ENCODE measurements at places on chromosomes 3 and 15.

- no peak for DNase-seq
Observed at GRCh38 chr15:76376816-76377215, 40.2 kb downstream of the ISL2 start.

DNA sequence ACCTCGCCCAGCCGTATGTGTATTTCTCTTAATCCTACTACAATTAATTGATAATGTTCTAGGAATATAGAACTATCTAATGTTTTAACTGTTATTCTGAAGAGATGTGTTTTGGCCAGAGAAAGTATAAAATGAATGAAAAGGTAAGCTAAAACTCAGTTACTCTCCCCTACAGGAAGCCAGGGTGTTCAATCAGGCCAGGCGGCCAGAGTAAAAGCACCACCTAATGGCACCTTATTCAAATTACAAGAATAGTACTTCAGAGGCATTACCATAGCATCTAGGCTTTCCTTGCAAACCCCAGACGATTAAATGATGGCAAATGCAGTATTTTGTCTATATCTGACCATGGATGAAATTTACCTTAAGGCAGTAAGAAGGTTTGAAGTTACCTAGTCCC lies 10.4 kb downstream of the SLC12A8 start:
- DNase-seq = no peak

DNA sequence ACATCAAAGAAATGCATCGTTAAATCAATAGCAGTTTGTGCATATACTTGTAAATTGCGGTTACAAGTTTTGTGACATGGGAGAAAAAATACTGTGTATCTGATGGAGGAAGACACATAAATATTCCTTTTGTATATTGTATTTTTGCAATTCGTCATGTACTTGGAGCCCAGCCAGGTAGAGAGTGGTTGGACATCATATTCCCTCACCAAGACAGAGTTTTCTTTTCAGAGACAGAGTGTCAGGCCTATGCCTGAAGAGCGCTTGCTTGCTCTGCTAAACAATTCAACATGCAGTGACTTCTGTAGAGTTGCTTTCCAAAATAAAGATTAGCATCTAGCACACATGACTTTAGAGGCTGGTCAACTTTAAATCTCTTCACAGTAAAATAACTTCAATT lies 24.8 kb upstream of the MEIS2 start:
- DNase-seq = no peak

DNA sequence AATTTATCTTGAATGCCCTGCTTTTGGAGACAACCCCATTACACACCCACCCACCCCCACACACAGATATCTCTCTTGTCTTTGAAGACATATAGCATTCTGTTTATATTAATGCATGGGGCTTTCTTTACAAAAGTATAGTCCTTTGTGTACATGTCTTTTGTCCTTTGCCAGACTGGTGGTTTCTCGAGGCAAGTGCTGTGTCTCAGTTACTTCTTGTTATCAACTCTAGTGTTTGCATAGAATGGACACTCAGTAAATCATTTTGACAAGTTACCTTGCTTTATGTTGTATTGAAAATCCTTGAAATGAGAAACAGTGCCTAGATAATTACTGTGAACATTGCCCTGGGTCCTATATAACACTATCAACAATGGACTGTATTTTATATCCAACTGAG lies 33.9 kb downstream of the KBTBD8 start:
- DNase-seq = no peak

DNA sequence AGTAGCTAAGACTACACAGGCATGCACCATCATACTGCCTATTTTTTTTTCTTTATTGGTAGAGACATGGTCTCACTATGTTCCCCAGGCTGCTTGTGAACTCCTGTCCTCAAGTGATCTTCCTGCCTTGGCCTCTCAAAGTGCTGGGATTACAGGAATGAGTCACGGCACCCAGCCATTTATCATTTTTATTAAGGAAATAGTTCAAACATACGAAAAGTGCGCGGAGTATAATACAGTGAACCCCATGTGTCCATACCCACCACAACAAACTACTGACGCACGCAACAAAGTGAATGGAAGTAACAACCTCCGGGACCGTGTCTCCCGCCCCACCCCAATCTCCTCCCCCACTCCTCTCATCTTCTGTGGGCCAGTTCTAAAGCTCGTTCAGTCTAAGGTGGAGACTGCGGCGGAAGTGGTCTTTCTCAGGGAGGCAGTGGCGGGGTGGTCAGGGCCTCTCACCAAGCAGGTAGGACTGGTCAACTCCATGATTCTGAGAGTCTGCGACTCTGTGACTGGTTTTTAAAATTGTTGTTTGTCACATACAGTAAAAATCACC lies 42.1 kb downstream of the DNAJB8 start:
- no peak for DNase-seq

- no peak for DNase-seq
Observed at GRCh38 chr3:88742106-88742505, 365.3 kb upstream of the EPHA3 start.

DNA sequence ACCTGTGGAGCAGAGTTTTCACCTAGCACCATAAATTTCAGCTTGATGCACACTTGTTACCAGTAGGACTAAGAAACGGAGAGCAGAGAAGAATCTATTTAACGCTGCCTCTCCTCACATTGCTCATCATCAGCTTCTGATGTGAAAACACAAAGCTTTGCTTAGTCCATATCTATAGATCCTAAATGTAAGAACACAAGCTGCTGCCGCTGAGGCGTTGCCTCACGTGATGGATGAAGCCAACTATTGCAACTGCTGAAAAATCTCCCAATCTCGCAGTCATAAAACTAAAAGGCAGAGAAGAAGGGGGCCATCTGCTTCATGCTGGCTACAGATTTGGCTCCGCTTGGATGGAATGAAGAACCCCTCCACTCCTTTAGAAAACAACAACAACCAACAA lies 42.7 kb downstream of the CADPS start:
- no peak for DNase-seq

- no peak for DNase-seq
Observed at GRCh38 chr3:114878114-114878839, 268.8 kb downstream of the ZBTB20 start.

- DNase-seq = peak; percentile 20
Observed at GRCh38 chr3:158539414-158540014, 31.5 kb upstream of the MLF1 start.

GRCh38 chr3:41060106-41060505 lies 139.2 kb upstream of the CTNNB1 start:
- DNase-seq = no peak

GRCh38 chr3:27637346-27637995 lies 84.7 kb downstream of the EOMES start:
- no peak for DNase-seq

Data from stimulated activated CD4-positive, alpha-beta T cell treated with anti-CD3 and anti-CD28 coated beads, Interleukin-12 subunit alpha, Interleukin-12 subunit beta, amount 100 ng/mL, for 48 hours (primary cell).